ENCODE measurements at places on chromosomes 3 and 15.

- no peak for DNase-seq
Observed at GRCh38 chr15:98286831-98287230, 326.3 kb downstream of the ARRDC4 start.

- no peak for DNase-seq
Observed at GRCh38 chr3:193509103-193509965, 45.4 kb downstream of the ATP13A4 start.

DNA sequence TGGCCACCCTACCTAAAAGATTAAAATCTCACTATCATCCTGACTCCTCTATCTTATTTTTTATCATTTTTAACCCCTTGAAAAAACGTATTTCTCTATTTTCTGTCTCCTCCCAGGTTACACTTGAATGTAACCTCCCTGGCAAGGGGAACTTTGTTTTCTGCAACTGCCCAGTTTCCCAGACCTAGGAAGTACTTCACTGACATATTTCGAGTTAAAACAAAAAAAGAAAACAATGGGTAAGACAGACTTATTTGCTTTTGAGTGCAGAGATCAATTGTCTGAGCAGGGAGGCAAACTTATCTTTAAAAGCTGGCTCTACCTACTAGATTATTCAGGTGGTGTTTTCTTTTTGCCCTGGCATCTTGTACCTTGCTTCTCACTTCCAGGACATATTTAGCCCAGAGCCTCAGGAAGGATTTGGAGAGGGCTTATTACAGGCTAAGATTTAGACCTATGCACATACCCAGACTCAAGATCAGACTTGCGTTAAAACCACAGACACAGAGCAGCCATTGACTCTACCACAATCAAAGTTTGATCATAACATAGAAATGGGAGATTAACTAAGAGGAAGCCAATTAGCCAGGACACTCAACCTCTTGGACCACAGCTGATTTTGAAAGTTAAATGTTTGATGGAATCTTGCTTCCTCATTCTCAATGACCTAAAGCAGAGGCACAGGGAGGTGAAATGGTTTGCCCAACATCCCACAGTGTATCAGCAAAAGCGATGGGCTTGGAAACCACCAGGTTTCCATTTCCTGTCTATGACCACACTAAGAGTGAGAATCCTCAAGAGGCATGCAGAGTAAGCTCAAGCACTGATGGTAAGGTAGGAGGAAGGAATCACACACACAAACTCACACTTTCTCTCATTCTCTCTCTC is 169.5 kb upstream of the THBS1 start:
- no peak for DNase-seq

- no peak for DNase-seq
Observed at GRCh38 chr3:41223078-41223477, 23.8 kb downstream of the CTNNB1 start.

DNA sequence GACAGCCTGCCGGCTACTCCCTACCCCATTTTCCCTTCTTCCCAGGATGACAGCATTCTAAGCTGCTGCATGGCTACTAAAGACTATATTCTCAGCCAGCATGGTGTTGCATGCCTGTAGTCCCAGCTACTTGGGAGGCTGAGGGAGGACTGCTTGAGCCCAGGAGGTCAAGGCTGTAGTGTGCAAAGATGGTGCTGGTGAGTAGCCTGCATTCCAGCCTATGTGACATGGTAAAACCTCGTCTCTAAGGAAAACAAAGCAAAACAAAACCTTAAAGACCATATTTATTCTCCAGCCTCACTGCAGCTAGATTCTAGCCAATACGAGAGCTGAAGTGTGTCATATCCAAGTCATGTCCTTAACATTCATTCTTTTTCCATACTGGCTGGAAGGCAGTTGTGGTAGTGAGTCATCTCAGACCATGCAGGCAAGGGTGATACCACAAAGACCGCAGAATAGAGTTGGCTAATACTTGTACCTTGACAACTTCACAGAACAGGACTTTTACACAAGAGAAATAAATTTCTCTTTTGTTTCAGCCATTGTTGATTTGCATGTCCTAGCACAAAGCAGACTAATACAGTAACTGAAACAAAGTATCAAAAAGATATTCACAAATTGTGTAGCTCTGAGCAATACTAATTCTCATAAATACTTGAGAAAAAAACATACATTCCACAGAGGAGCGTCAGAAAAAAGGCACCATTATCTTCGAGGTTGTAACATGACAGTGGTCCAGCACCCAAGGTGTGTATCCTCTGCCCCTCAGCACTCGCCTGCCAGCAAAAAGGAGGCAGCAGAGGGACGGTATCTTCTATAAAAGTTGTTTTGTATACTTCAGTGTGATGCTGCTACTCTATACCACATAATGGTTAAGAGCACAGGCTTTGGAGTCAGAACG is 14.8 kb downstream of the PBRM1 start:
- DNase-seq = no peak

Measured in activated CD8-positive, alpha-beta memory T cell treated with anti-CD3 and anti-CD28 coated beads for 1 hour (primary cell).